Retina (tissue), 1 donor: ENCODE measurements at places on chromosomes 5 and 9.

DNA sequence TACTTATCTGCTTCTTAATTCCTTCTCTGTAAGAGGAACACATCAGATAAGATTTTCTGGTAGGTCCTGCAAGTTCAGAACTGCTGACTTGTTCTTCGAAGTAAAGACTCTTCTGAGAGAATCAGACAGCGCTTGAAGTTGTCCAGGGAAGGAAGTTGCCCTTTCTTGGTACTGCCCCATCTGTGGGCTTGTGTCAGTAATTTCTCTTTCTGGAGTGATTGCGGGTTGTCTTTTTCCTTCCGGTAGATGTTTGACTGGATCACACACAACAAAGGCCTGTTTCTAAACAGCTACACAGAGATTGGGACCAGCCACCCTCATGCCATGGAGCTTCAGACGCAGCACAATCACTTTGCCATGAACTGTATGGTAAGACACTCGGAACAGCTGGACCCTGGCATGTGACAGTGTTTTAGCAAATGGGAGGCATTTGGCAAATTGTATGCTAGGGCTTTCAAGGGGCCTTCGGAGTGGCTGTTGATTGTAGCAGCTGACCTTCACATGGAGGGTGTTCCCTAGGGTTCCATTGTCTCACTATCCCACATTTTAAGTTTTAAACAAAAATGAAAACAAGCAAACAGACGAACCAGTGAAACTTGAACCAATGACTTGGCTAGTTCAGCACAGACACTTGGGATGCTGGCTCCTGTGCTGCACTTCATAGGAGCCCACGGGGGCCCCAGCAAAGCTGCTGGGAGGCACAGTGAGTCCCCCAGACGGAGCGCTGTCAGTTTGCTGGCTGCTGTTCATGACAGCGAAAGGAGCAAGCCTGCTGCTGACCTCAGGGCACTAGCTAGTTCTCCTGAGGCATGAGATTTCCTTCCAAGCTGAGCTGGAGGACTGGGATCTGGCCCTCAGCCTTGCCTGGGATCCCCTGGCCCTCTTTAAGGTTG lies 149.9 kb downstream of the TRIO start:
- no peak for DNase-seq

GRCh38 chr5:128304088-128304487 lies 220.5 kb downstream of the SLC12A2 start:
- DNase-seq, result no peak

DNA sequence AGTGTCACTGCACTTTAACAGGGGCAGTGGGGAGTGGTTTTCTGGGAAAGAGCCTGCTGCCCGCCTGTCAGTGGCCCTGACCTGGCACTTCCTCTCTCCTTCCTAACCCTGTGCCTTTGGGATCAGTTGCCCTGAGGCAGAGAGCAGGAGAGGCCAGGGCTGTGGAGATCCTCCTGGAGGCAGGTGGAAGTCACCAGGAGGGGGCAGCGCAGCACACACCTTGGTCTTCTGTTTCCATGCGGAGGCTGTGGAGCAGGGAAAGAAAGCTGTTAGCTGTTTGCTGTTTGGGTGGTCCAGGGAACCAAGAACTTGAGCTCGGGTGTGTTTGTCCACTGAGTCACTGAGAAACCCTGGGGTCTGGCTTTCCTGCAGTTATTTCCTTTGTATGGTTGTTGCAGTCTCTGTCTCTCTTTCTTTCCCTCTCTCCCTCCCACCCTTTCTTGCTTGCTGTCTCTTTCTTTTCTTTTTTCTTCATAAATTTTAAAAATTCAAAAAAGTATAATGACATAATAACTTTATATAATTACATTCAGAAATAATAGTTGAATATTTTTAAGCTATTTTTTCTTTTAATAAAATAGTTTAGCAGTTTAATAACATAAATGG lies 28.1 kb downstream of the NTRK2 start:
- DNase-seq, result peak; percentile 73

GRCh38 chr5:170475294-170476000 lies 28.4 kb upstream of the KCNIP1 start:
- no peak for DNase-seq

- peak; percentile 73 for DNase-seq
Observed at GRCh38 chr5:77957516-77957915, 181.4 kb upstream of the TBCA start.

- no peak for DNase-seq
Observed at GRCh38 chr9:99377790-99378775, 156.0 kb downstream of the SEC61B start.

DNA sequence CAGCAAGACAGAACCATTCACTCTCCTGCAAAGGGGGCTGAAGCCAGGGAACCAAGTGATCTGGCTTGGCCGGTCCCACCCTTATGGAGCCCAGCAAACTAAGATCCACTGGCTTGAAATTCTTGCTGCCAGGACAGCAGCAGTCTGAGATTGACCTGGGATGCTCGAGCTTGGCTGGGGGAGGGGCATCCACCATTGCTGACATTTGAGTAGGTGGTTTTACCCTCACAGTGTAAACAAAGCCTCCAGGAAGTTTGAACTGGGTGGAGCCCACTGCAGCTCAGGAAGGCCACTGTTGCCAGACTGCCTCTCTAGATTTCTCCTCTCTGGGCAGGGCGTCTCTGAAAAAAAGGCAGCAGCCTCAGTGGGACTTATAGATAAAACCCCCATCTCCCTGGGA lies 60.5 kb downstream of the TNFSF8 start:
- no peak for DNase-seq

- no peak for DNase-seq
Observed at GRCh38 chr5:149445739-149446369, 66.8 kb upstream of the IL17B start.

- DNase-seq, result no peak
Observed at GRCh38 chr9:113868501-113868900, 7.6 kb upstream of the ZNF618 start.
